DMS 273 treated with DMSO at 0.1 percent for 48 hours (cell line): ENCODE measurements at places on chromosomes 16 and 17.

DNA sequence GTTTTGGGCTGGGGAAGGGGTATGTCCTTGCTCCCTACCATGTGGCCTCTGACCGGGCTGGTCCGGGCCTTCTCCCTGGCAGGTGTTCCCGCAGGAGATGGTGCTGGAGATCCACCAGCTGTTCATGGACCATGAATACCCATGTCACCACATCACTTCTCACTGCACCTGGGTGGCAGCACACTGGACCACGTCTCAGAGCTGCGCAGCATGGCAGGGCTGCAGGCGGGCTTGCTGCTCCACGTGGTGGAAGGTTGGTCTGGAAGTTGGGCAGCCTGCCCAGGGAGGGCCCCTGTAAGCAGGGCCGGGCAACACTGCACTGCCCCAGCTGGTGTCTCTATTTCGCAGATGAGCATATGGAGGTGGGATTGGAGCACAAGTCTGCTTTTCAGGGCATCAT lies 169.5 kb upstream of the ZNF267 start:
- no peak for DNase-seq

DNA sequence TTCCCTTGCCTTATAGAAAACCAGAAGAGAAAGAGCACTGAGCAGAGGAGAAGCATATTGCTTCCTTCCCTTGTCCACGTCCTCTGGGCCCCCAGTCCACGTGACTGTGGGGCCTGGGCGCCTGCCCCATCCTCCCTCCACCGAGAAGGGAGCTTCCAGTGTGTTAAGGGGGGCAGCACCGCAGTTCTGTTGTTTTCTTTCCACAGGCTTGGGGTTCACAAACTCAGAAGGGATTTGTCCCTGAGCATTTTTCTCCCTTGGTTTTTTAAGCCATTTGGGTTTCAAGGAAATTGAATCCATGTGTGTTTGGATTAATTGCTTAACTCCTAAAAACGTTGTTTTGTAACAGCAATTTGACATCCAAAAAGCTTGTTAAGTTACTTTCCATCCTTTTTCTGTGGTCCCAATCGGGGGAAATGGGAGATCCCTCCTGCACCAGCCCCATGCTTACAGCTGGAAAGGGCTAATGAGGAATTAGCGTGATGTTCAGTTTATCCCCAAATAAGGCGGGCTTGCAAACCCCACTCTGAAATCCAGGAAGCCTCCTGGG lies 347.5 kb upstream of the TNRC6C start:
- DNase-seq, result no peak

- DNase-seq, result no peak
Observed at GRCh38 chr16:73176577-73177013, 128.7 kb upstream of the ZFHX3 start.

DNA sequence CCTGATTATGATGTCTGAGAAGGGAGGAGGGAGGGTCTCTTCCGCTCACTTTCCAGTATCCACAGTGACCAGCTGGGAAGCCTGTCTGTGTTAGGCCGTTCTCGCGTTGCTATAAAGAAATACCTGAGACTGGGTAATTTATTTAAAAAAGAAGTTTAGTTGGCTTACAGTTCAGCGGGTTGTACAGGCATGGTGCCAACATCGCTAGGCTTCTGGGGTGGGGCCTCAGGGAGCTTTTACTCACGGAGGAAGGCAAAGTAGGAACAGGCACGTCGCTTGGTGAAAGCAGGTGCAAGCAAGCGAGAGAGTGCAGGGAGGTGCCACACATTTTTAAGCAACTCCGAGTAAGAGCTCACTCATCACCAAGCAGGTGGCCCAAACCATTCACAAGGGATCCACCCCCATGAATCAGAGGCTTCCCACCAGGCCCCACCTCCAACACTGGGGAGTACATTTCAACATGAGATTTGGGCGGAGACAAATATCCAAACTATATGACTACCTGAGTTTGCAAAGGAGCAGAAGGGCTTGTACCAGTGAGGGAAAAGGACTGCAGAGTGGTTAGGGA lies 137.5 kb downstream of the CCDC182 start:
- DNase-seq, result no peak

GRCh38 chr16:30747331-30747730 lies 894 bp upstream of the PHKG2 start:
- no peak for DNase-seq

DNA sequence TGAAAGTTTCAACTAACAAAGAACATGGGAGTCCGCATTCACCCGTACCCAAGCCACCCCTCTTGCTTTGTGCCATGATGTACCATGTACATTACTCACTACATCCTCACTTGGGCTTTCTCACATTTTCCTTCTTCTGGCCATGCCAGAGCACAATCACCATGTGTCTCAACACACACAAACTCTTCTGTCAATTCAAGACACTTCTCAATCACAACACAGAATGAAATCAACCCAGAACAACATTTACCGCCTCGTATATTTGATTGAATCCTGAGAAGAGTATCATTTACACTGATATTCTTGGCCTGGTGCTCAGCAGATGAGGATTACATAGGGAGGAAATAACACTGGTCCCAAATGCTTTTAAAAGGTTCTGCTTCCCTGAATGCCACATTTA lies 4.5 kb downstream of the ADAMTS18 start:
- DNase-seq, result no peak

- no peak for DNase-seq
Observed at GRCh38 chr17:35189291-35189690, 4.9 kb downstream of the SLC35G3 start.

- DNase-seq, result no peak
Observed at GRCh38 chr17:50157891-50158290, 7.4 kb upstream of the PPP1R9B start.
